Stimulated activated CD8-positive, alpha-beta memory T cell treated with anti-CD3 and anti-CD28 coated beads, Interleukin-7, amount 100 ng/mL, for 1 hour (primary cell): ENCODE measurements at places on chromosomes 2 and 18.

DNA sequence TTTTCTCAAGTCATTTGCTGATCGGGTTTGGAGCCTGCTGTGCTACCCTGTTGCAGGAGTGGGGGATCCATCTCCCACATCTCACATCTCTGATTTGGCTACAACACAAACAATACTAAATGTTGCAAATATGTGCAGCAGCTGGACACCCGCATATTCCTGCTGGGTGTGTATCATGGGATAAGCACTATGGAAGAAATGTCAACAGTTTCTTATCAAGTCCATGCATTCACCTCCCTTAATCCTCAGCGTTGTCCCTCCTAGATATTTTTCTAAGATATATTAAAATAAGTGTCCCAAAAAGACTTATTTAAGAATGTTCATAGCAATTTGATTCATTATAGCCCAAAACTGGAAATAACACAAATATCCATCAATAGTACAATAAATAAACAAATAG, 303.7 kb downstream of the TRIB2 start:
- DNase-seq, result no peak

GRCh38 chr2:141692829-141693228, 438.0 kb downstream of the LRP1B start:
- DNase-seq, result no peak

- DNase-seq, result no peak
Observed at GRCh38 chr18:13791181-13791580, 32.8 kb upstream of the MC5R start.

DNA sequence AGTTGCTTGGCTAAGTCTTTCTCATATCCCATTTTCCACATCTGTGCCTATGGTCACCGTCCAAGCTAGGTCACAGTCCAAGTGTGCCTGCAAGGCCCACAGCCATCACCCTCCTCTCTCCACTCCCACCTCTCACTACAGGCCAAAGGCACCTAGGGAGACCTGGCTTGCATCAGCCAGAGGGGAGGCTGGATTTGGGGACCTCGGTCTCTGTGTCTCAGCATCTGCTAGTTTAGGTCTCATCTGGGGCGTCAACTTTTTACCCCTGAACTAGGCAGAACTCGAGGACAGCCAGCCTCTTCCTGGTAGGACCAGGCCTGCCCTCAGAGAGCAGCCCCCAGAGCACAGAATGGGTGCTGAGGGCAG, 217.1 kb downstream of the DYSF start:
- no peak for DNase-seq

DNA sequence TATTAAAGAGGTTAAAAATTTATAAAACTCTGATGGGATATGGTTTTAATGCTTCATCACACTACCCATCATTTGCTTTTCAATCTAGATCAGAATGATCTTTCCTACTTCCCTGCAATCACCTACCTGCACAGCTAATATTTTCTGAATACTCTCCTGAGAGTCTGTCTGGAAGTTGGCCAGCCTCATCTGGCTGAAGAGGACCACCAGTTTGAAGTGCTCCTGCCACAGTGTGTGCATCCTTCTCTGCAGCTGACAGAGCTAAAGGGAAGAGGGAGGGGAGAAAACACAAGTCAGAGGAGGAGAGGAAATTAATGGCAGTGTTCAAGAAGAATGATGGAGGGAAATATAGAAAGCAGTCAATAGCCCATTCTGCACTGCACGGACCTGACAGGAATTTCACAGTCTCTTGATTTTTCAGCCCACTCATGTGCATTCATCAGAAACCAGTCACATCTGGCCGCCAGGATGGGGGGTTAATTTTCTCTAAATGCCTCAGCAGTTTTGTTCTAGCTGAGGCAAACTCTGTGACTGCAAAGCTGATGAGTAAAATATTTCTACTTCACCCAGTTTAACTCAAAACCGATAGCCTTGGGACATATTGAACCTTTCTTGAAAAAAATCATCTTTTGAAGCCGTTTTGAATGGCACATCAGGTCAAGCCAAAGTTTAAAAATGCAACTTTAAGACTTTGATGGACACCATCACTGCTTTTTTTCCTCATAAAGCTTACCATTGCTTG, 201.8 kb upstream of the KLHL14 start:
- no peak for DNase-seq

GRCh38 chr18:9392726-9393125, 58.2 kb downstream of the TWSG1 start:
- no peak for DNase-seq

DNA sequence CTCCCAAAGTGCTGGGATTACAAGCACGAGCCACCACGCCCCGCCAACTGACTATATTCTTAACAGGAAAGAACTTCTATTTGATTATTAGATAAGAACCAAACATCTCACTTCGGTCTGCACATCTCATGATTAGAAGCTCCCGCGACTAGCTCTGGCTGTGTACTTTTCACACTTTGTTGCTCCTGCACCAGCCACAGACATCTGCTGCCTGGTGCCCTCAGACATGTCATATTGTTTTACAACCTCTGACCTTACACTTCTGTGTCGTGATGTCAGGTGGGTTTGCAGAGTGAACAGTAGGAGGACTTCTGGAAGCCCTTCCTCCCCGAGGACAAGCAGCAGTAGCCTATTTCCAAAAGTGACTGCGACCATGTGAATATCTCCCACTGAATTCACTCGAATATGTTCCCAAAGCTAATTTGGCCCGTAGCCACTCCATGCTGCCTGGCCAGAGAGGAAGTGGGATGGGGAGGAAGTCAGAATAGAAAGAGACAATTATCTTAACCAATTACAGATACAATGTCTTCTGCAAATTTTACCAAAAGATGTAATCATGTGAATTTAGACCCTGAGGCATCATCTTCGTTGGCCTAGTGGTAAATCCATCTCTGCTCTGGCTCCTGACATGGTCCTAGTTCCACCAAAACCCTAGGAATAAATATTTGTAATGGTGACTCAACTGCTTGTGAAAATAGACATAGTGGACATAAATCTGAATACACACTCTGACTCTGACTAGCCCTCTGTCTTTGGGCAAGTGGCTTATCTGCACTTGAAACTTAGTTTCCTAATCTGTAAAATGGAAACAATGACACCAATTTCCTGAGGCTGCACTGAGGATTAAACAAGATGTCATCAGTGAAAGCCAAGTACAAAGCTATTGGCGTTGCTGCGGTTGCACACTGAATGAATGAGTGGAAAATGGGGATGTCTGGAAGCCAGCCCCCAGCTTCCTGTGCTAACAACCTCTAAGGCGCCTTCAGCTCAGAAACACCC, 406.1 kb downstream of the LRATD1 start:
- no peak for DNase-seq

DNA sequence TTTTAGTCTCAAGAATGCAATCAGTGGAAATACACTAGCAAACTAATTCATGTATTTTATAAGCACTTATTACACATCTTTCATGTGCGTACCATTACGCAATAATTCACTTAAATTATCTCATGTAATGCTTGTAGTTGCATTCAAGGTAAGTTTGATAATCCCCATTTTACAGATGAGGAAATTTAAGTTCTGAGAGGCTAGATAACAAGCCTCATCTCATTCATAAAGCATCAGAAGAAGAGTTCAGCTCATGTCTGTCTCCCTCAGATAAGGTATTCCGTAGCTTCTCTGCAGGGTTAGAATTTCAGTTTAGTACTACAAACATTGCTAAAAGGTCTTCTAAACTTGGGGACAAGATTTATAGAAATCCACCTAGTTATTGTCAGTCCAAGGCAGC, 47.8 kb downstream of the HNMT start:
- no peak for DNase-seq

DNA sequence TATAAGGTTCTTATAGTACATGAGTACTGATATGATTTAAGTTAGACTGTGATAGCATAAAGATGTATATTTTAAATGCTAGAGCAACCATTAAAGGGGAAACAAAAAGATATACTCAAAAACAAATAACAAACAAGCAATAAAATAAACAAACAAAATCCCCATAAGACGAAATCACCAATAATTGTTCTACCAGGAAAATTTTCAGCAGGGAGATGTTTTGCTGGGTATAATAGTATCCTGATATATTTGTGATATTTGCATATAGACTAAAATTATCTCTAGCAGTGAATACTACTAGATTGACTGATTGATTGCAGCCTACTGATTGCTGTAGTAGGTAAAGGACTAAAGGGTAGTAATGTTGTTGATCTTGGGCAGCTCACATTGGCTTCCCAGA, 177.4 kb downstream of the TMEM182 start:
- no peak for DNase-seq

GRCh38 chr2:25989154-25989553, 6.9 kb upstream of the KIF3C start:
- no peak for DNase-seq

DNA sequence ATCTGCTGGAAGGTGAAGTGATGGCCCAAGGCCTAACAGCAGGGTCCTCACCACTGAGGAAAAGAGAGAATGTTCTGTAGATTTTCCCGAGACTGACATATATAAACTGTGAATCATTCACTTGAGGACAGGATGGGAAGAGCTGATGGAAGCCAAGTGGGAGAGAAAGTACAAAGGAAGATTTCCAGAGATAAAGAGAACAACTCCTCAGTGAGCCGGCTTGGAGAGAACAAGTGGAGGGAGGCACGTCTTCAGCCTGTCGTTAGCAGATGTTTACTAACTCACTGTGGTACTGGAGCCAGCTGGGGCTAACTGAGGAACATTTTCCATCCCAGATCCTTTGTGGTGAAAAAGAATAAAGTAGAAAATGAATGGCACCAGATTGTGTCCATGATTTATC, 552.9 kb upstream of the TNP1 start:
- no peak for DNase-seq

DNA sequence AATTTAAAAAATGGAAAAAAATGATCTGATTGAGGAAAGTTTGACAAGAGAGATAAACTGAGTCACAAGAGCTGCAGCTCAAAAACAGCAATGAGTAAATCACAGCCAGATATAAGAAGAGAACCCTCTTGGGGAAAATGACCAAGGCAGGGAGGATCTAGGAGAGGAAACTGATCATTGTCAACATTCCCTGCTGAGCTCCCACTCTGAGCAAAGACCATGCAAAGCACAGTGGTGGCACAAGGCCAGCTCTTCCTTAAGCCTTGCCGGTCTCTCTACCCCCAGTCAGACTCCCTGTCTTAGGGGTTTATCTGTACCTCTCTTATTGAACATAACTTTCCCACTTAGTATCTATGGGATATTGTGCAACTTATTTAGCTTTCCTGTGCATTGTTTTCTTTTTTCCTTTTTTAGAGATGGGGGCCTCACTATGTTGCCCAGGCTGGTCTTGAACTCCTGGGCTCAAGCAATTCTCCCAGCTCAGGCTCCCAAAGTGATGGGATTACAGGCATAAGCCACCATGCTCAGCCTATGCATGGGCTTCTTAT, 54.0 kb upstream of the PPP1CB start:
- no peak for DNase-seq

DNA sequence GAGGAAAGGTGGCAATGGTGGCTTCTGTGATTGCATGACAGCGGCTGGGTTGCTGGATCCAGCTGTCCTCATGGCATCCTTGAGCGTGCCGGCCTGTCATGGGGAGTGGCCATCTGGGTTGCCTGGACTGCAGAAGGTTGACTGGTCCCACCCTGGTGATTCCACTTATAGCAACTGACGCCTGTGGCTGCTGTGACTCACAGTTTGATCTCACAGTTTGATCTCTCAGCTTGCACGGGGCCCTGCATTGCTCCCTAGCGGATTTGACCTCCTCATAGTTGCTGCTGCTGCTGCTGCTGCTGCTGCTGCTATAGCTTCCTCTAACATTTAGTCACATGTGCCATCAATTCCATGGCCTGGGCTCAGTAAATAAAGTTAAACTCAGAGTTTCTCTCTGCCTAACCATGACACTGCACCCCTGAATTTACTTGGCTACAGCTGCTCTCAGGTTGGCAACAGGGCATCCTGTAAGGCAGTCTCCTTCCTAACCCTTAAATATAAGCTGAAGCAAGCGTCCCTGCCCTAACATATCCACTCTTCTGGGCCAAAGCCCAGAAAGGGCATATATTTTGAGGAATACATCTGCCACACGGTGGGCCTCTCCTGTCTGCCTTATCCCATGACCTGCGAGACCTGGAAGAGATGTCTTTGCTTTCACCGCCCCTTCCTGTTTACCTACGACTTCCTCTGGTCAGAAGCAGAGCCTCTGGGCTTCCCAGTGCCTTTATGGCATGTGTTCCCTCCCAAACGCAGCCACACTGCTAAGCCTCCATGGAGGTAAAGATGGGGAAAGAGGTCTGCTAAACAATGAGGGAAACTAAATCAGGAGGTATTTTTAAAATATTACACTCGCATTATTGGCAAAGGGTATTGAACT, 37.8 kb upstream of the CCDC150 start:
- no peak for DNase-seq

DNA sequence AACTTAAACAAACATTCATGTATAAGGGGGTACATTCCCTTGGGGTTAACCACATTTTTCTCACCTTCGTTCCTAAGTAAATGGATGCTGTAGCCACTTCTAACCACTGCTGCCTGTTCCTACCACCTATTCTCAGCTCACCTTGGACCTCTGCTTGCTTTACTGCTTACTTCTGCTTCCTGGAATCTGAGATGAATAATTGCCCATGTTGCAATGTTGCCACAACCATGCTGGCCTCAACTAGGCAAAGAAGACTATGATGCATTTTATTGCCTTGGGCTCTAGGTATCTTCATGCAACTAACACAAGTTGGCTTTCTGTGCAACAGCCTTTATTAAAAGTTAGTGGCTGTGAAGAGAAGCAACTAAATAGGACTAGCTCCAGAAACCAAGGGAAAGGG, 106.3 kb upstream of the TCF4 start:
- DNase-seq, result no peak

DNA sequence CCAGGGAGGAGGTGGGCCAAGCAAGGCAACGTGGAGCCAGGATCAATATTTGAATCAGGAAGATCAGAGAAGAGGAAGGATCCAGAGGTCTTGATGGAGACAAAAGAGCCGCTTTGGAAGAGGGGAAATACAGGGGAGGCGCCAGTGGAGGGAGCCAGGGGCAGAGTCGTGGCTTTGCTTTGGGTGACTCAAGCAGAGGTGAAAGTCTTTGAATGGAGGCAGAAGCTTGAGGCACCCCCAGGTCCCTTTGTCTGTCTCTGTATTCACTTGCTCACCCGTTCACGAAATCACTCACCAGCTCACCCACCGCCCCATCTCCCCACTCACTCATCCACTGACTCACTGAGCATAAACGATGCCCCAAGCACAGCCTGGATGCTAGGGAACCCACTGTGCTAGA, 134.1 kb downstream of the ACOXL start:
- DNase-seq, result no peak

GRCh38 chr2:173280853-173281252, 73.8 kb upstream of the CDCA7 start:
- DNase-seq, result no peak

DNA sequence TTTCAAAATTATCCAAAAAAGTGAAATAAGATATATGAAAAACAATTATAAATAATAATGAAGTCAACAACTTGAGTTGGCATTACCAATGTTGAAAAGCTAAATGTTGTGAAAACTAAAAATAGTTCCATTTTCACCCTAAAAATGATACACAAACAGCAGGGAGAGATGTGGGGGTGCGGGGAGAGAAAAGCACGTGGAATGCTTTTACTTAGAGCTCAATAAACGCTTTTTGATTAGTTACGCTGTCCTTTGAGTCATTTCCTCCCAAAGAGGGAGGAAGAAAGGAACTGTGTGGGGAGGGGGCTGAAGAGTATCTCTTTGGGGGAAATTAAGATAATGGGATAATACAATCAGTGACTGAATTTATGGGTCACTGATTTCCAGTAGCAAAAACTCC, 29.2 kb downstream of the ZNF521 start:
- DNase-seq, result no peak
